HuH-7 (cell line): ENCODE measurements at places on chromosomes 1 and 21.
A peak's percentile ranks its signal among the peaks of the same experiment; 100 is the strongest.

DNA sequence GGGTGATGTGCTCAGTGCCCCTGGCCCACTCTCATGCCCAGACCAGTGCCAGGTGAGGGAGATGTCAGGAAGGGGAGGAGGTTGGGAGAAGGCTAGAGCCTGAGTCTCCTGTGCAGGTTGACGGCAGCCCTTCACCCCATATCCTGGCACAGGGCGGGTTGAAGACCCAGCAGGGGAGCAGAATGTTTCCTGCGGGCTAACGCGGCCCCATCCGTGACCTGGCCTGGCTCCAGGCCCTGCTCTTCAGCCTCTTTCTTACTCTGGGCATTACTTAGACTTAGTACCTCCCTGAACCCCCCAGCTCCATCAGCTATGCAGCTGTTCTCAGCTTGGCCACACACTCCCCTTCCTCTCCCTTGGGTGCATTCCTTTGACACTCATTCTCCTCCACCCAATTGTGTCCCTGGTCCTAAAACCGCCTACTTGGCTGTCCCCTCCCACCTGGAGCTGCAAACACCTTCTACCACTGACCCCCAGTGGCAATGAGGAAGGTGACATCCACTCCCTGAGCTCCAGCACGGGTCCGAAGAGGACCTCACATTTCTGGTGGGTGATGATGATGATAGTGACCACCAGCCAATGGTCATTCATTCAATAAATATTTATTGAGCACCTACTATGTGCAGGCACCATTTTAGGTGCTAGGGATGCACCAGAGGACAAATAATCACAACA is 179.0 kb downstream of the PTPRU start:
- DNase-seq = peak; percentile 32

GRCh38 chr1:246934765-246935164 is 3.0 kb upstream of the AHCTF1 start:
- DNase-seq = no peak

- DNase-seq = no peak
Observed at GRCh38 chr1:57882072-57882471, 458.2 kb upstream of the DAB1 start.

DNA sequence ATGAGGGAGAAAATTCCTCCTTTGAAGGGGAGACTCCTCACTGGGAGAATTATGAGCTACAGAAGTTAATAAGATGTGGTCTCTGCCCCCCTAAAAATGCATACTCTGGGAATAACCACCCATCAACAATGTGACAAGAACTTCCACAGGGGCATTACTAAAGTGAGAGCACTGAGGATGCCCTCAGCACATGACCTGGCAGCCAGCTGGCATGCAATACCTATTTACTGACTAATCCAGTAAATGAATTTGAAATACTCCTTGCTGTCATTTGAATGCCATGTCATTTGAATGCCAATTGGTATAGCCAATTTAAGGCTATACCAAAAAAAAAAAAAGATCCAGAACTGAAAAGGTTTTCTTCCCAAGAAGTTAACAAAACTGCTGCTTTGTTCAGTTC is 30.8 kb downstream of the PLPP3 start:
- no peak for DNase-seq

DNA sequence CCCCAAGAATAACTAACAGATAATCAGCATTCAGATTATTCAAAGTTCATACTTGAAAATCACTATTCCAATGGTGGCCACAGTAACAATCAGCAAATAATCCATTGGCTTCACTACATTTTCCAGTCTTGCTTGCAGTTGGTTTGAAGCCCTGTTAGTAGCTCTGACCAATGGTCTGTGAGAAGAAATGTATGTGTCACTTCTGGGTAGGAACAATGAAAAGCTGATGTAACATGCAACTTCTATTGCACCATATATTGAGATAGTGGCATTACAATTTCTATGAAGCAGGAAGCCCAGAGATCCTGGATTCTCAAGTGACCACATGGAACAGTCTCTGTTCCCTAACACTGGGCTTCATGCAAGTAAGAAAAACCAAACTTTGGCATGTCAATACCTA is 250.9 kb upstream of the DAB1 start:
- DNase-seq = no peak
